ENCODE measurements at places on chromosomes 12 and 14.

DNA sequence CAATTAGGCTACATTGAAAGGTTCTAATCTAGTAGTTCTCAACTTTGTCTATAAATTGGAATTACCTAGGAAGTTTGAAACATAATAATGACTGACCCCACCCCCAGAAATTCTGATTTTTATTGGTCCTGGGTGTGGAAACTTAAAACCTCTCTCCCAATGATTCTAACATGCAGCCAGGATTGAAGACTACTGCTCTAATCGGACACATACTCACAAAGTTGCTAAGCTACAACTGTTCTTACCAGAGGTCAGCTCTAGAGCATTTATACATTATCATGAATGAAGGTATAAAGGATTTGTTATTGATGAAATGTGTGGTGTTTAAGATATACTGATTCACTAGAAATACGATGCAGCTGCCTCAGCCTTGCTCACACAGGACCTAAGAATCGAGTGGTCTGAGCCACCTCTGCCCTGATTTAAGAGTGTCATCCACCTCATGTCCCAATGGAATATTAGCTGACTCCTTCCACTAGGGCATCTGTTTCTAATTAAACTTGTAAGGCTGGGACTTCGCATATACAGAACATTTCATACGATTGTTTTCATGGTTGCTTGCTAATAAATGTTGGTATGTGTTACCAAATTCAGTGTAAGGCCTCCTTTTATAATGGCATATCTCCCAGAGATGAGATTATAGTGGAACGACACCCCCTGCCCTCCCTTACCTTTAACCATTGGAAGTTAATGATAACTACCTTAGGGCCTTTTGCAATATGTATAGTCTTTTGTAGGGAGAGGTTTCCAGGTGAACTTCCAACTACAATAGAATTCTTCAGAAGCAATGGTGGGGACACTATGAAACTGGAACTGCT, 410.8 kb upstream of the PDE3A start:
- no peak for DNase-seq

- DNase-seq: no peak
Measured at GRCh38 chr14:85461432-85462133, 68.4 kb upstream of the FLRT2 start.

DNA sequence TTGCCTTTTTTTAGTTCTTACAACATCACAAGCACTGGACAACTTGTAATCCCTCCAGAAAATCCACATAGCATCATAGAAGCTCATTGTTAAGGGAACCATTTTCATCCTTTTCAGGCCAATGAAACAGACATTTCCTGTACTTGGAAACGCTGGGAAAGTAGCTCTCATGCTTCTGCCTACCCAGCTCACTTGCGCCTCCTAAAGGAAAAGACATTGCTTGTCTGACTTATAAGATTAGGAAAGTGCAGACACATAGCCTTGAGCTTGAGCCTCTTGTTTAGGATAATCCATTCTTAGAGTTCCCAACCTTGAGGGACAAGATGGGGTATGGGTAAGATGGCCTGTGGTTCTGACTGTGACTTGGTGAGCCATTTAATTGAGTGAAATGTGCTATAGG, 589.5 kb downstream of the NOVA1 start:
- peak; percentile 36 for DNase-seq

DNA sequence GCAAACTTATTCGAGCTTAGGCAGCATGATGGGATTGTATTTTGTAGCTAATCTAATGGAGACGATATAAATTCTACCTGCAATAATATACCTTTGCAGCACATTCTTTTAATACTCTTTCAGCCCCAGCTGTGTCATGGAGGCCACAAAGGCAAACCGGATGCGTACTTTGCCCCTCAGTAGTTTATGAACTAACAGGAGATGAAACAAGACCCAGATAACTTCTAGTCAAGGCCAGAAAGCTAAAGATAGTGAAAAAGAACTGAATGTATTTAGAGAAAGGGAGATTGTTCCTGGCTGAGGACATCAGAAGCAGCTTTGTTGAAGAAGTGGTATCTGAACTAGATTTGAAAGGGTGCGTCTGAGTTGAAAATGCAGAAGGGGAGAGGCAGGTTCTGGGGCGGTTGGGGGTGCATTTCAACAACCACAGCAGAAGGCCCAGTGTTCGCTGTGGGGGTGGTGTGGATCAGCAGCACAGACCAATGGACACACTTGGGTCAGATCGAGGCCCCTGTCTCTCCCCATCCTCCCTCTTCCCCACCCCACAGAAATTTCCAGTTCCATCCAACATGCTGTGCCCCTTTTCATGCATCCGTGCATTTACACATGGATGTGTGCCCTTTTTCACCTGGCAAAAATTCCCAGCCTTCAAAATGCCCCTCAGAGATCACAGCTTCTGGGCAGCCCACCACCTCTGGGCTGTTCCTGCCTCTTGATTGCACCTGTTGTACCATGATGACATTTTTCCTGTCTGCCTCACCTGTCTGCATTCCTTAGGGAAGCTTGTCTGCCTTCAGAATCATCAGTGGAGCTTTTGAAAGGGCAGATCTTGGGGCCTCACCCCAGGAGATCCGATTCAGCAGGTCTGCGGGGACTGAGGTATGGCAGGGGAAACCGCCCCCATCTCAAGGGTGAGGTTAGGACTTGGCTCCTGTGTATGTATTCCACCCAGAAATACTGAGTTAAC, 2.2 kb downstream of the ZNF839 start:
- DNase-seq: no peak

GRCh38 chr14:94517641-94518257, 8.5 kb upstream of the SERPINA12 start:
- no peak for DNase-seq

DNA sequence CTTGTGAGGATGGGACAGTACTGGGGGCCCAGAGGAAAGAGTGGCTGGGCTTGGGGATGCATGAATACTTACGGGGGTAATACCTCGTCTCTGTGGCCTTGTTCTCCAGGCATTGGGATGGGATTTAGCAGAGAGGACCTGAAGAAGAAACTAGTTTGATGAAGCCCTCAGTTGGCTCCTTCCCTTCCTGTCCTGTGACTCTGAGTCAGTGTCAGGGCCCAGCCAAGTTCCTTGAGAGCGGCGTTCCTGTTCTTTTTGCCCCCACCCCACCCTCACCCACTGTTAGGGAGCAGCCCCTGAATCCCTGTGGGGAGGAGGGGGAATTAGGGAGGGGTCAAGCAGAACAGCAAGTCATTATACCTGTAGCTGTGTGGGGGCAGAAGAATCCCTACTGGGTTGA, 5.2 kb upstream of the LRP1-AS start:
- DNase-seq: no peak

DNA sequence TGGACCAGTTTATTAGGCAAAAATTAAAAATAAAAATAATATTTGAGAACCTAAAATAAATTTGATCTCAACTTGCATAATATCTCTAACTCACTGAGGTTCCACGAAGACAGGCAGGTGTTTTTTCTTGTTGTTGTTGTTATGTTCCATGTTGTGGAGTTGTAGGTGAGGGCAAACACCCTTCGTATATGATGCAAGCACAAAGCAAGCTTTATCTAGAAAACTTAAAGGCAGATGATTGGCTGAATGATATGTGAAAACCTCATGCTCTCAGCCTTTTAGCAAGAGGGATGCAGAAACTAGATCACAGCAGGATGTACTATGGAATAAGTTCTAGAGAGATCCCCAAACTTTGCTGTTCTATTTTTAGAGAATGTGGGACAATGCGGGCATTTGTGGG, 502.7 kb downstream of the ETNK1 start:
- DNase-seq: no peak

DNA sequence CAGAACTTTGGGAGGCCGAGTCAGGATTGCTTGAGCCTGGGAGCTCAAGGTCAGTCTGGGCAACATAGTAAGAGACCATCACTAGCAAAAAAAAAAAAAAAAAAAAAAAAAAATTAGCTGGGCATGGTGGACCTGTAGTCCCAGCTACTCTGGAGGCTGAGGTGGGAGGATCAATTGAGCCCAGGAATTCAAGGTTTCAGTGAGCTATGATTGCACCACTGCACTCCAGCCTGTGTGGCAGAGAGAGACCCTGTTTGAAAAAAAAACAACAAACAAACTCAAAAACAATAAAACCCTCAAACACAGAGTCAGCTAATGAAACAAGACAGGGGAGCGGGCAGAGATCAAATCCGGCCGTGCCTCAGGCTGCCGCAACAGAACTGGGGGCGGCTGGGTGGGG, 41.7 kb upstream of the DLK1 start:
- DNase-seq: no peak

- peak; percentile 32 for DNase-seq
Measured at GRCh38 chr12:24948420-24948756, 513 bp downstream of the BCAT1 start.

DNA sequence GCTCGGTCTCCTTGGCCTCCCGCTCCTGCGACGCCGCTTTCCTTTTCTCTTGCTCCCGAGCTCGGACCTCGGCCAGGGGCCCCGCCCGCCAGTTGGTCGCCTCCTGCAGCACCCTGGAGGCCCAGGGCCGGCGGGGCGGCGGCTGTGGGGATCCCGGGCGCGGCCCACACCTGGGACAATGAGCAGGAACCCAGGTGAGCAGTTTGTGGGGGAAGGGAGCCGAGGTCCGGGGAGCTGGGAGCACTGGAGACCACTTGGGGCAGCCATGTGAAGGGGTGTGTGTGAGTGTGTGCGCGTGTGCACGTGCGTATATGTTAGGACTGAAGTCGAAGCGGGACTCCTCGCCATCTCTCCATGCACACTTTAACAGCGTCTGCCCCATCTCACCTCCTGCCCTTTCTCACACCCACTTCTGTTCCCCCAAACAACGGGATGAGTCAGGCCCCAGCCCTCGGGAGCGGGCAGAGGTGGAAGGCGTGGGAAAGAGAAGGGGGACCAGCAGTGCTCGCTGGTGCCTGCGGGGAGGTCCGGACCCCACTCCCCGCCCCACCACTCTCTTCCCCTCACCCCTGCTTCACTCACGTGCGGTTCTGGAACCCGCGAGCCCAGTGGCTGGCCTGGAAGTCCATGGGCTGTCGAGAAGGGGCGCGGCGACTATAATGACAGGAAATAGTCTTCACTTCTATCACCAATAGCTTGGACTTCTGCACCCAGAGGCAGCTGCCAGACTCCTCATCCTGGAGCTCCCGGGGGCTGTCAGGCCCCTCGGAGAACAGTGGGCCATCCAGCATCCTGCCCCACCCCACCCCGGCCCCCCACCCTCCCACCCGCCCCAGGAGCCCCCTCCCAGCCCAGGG, 450 bp downstream of the DDN start:
- DNase-seq: no peak

DNA sequence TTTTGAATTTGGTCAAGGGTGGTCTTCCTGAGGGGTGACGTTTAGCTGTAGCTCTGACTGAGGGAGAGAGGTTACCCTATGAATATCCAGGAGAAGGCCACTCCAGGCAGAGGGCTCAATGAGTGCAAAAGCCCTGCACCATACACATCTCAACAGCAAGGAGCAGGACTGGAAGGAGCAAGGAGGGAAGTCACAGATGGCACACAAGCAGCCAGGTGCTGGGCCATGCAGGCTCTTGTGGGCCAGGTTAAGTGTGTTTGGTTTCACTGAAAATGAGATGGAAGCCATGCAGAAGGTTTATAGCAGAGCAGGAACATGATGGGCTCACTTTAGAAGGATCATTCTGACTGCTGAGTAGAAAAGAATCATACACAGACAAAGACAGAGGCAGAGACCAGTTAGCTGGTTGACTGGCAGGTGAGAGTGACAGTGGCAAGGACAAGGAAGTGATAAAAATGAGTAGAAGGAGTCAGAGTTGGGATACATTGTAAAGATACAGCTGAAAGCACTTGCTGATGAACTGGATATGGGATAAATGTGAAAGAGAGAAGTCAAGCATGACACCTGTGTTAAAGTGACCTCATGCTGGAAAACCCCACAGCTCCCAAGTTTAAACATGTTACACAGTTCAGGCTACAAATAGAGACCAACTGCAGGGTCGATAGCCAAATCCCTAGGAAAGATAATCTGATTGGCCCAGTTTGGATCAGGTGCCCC, 81.2 kb downstream of the PRKD1 start:
- no peak for DNase-seq

DNA sequence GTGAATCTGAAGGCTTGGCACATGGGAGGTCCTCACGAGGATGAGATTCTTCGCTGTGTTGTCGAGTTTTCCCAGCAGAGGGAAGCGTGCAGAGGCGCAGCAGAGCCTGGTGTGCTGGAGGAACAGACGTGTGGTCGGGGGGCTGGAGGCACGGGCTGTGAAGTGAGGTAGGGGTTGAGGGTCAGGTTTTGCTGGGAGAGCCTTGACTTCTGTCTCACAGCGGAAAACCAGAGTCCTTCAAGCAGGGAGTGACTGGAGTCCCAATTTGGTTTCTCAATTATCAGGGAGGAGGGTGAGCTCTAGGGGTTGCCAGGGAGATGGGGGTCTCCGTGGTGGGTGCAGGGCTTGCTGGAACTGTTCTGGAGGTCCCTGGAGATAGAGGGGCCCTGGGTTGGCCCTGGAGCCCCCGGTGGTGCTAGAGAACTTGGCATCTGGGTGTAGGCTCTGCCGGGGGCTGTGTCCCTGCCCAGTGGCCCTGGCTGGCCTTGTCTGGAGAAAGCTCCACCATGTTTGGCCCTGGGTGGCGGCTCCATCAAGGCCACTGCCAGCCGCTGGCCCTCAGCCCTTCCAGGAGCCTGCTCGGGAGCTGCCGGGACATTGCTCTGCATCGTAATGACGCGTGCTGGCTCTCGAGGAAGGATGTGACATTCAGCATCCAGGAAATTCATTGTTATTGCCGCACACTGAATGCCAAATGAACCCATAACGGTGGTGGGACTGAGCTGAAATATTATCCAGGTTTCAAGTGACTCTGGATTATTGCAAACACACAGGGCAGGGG, 215.7 kb downstream of the KIF26A start:
- no peak for DNase-seq

DNA sequence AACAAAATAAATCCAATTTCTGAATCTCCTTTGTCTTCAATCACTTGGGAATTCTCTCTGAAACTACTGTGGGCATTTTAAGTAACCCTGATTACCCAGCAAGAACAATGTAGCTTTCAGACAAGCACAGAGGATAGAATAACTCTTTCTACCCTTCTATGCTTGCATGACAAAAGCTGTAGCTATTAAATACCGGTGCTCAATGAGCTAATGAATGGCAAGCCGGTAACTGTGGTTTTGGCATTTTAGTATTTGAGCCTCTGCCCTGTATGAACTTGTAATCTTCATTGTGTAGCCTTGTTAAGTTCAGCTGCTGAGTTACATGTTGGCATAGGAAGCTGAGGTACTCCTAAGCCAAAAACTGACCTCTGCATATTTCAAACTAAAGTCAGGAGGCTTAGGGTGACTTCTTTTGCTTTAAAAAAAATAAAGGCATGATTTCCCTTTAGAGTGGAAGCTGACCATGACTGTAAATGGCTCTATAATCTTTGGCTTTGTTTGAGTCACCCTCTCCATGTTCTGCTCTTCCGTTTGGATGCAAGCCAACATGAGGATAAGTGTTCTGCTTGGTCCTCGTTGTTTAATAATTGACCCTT, 171.0 kb upstream of the HIF1A start:
- DNase-seq: no peak

GRCh38 chr12:121404734-121405133, 4.8 kb downstream of the RNF34 start:
- DNase-seq: no peak

- no peak for DNase-seq
Measured at GRCh38 chr14:40248671-40249070, 816.4 kb upstream of the FBXO33 start.
